CD4-positive, alpha-beta T cell treated with Interleukin-4 for 4 hours (primary cell): ENCODE measurements at places on chromosomes 3 and 15.

- no peak for DNase-seq
Measured at GRCh38 chr3:5184499-5184898, 3.0 kb upstream of the EDEM1 start.

GRCh38 chr3:112247900-112248299, 46.1 kb downstream of the SLC9C1 start:
- DNase-seq, result no peak

DNA sequence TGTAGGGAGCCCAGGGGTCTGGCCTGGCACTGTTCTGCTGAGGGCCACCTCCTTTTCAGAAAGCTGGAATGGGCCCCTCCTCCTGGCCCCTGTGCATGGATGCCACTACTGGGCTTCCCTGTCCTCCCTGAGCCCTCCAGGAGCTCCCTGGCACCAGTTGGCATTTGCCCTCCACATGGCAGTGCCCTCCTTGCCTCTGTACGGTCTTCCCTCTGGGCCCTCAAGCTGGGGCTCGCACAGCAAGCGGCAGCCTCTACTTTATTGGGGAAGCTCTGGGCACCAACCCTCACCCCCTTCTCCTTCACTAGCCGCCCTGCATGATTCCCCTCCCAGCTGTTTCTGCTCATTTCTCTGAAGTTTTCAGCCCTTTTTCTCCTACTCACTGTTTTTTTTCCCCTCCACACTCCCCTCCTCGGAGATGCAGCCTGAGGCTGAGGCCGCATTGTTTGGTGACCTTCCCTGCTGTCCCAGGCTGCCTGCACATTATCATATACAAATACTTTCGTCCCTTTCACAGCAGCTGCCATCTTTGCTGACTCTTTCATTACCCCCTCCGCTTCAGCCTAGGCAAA, 127.3 kb downstream of the EEFSEC start:
- DNase-seq, result no peak

DNA sequence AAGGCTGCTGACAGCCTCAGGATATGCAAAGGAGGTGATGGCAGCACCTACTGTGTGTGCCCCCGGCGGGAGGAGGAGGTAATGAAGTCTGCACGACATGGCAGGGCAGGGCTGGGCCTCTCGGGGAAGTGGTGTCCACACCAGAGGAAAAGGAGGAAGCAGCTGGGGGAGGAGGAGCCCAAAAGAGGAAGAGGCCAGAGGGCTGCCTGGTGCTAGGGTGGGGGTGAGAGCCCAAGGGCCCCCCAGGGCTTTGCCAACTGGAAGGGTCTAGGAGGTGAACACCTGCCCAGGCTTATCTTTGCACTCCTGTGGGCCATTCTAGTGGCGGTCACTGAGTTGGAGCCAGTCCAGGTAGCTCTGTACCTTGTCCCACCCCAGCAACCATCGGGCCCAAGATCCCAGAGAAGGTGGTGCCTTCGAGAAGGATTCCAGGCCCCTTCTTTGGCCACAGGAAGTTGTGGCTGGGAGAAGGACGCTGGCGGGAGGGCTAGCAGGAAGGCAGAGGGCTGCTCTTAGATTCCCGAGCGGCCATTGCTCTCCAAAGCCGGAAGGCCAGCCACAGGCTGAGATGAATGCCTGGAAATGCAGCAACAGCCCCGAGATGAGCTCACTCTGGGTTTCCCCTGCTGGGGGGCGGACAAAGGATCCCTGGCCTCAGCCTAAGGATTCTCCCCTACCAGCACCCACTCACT, 7.0 kb downstream of the GNAI2 start:
- peak; percentile 33 for DNase-seq

DNA sequence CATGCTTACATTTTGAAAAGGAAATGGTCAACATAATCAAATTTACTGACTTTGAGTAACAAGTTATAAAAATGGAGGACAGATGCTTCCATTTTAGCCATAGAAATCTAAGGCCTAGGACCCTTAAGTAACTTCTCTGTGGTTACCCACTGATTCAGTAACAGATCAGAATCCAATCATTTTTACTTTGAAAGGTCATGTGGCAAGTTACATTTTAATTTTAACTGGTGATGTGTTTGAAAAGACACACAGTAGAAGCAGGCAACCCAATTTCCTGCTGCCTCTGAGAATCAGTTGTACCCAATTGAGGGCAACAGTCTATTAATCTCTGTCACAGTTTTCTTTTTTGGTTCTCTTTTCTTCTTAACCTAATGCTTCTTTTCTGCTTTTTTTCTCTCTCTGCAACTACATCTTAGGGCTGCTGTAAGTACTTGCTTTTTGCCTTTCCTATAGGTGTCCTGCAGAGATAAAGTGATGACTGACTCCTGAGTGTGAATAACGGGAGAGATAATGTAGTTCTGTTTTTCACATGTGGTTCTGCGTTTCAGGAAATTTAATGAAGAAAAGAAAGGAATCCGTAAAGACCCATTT, 3.3 kb downstream of the ZWILCH start:
- no peak for DNase-seq

DNA sequence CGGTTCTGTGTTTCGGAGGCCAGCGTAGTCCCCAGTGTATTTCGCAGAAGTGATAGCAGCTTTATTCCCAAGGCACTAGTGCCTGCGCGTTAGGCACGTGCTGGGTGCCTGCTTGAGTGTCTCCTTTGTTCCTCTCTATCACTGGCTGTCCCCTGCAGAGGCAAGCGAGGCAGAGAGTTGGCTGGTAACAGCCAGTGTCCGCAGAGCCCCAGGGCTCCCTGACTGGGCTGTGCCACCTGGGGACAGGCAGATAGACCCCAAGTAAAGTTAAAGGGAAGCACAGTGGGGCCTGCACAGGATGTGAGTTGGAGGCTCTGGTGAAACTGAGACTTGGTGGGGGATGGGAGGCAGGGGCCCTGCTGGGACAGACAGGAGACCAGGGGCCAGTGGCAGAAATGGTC, 50.7 kb downstream of the APBA2 start:
- no peak for DNase-seq

- DNase-seq, result no peak
Measured at GRCh38 chr3:125206934-125207333, 5.6 kb downstream of the SLC12A8 start.

- no peak for DNase-seq
Measured at GRCh38 chr15:62553911-62554563, 389.0 kb upstream of the C2CD4B start.

GRCh38 chr3:33717616-33717865, 513 bp downstream of the CLASP2 start:
- DNase-seq, result peak; percentile 45

DNA sequence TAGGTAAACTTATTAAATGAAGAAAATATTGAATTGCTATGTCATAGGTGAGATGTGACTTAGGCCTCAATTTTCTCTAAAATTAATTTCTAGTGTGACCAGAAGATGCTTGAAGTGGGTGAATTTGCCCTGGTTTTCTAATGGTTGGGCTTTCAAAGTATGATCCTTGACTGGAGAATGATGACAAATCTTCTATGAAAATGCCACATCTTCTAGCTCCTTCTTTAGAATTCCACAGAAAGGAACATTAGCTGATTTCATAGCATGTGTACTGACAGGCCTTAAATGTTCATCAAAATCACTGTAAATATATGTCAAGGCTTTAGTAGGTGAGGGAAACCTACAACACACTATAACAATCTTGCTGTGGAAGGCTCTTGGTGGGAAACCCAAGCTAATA, 8.9 kb downstream of the ABI3BP start:
- no peak for DNase-seq

DNA sequence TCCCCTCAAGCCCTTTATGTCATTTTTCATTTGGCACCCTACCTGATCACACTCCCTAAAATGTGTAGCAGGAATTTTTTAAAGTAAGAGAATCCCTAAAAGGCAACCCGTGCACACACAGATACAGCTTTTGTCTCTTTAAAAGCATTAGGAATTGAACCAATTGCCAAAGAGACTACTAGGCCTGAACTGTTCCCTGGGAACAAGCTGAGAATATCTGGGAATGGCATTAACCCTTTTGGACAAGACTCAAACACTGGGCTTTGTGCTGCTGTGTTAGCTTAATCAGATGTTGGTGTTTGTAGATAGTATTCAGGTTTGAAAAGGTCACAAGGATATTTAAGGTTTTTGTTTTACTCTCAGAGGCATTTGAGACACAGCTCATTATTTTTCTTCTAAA, 414.4 kb upstream of the PDZRN3 start:
- DNase-seq, result no peak

GRCh38 chr15:51382787-51383186, 41.3 kb downstream of the GLDN start:
- DNase-seq, result no peak

DNA sequence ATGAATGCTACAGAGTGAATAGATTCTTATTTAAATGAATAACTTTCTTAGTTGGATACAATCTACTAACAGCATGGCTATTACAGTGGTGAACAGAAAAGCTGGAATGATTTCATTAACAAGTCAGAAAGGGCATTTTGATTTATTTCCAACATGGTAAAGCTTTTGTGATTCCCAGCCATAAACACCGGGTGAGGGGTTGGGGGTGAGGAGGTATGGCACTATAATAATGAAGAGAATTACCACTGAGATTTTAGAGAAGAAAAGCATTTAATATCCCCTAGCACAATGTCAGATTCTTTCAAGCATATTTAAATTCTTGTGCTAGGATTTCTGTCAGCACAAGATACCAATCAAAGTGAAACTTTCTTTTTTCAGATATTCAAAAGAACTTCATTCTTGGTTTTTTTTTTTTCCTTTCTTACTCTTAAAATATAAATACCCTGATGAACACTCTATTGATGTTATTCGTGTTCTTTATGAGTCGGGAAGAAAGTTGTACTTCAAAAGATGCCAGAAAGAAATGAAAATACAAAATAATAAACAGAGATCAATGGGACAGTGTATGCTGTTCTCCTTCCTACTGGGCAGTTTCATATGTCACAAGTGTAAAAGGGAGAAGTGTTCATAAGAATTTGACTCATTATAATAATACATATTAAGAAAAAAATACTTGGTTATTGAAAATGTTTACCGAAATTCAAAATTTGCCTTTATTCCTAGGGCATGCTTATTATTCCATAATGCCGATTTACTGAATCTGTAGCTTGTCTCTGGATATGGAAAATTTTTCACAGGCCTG, 522.8 kb downstream of the CADM2 start:
- DNase-seq, result no peak

GRCh38 chr3:108093021-108093420, 2.2 kb upstream of the CD47 start:
- peak; percentile 43 for DNase-seq

DNA sequence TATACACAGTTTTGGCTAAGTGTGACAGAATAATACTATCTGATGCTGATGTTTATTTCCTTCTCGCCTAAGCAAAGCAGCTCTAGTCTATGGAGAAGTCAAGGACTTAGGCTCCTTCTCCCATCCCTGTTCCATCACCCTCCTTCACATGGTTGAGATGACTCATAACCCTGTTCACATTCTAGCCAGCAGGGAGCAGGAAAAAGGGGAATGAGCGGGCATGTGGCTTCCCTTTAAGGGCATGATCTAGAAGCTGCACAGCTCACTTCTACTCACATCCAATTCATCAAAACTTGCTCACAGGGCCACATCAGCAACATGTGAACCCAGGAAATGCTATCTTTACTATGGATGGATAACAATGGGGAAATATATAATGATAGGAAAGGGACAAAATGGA, 40.9 kb downstream of the CBLB start:
- DNase-seq, result no peak

DNA sequence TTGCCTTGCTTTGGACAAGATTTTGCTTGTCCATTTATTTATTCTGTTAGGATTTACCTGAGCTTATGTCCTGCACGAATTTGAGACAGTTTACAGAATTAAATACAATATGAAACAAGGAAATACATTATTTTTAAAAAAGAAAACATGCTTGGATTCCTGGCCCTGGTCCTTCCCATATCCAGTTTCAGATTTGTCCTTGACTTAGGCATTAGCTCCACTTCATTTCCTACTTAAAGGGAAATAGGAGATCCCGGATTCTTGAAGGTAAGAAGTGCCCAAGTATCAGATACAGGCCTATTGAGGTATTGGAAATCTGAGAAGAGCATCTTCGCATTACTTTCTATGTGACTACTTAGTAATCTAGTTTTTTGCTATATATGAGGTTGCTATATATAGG, 672.0 kb downstream of the SI start:
- DNase-seq, result no peak

DNA sequence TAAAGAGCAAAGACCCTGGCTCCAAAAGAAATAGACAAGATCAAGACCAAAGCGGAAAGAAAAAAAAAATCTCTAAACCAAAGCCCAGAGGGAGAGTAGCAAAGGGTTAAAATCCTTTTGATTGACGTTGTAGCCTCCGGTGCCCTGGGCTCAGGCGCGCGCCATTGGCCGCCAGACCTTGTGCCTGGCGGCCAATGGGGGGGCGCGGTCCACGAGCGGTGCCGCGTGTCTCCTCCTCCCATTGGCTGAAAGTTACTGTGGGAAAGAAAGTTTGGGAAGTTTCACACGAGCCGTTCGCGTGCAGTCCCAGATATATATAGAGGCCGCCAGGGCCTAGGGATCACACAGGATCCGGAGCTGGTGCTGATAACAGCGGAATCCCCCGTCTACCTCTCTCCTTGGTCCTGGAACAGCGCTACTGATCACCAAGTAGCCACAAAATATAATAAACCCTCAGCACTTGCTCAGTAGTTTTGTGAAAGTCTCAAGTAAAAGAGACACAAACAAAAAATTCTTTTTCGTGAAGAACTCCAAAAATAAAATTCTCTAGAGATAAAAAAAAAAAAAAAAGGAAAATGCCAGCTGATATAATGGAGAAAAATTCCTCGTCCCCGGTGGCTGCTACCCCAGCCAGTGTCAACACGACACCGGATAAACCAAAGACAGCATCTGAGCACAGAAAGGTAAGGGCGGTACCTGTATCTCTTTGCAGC, at the start of gene HES1:
HES1 (plus strand) TSS at position 343 of the 713 bp plus-strand sequence; CDS start at position 576, 233 bp downstream.
- no peak for DNase-seq

DNA sequence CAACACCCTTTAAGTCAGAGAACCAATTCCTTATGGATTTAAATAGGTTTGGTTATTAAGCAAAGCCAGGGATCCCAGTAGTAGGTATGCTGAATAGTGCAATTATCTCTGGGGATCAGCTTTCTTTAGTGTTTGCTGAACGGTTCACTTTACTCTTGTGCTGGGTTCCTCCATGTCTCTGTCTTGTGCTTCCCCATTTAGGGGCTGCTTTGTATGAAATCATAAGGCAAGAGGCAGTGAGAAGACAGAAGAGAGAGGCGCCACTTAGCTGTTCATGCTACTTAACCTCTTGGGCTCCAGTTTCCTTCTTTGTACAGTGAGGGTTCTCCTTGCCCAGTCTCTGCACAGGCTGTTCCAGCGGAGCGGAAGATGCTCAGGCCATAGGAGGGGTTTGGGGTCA, 3.5 kb downstream of the ST6GAL1 start:
- no peak for DNase-seq

- no peak for DNase-seq
Measured at GRCh38 chr15:82597815-82598214, 49.3 kb downstream of the CPEB1 start.

GRCh38 chr15:78257681-78258080, 6.7 kb upstream of the DNAJA4 start:
- no peak for DNase-seq

GRCh38 chr3:197029511-197030167, at the start of gene MELTF:
MELTF (minus strand) TSS chr3:197029817; CDS start chr3:197029702, 115 bp downstream.
- DNase-seq, result peak; percentile 50
